H54 (cell line): ENCODE measurements at places on chromosomes 1 and 21.

DNA sequence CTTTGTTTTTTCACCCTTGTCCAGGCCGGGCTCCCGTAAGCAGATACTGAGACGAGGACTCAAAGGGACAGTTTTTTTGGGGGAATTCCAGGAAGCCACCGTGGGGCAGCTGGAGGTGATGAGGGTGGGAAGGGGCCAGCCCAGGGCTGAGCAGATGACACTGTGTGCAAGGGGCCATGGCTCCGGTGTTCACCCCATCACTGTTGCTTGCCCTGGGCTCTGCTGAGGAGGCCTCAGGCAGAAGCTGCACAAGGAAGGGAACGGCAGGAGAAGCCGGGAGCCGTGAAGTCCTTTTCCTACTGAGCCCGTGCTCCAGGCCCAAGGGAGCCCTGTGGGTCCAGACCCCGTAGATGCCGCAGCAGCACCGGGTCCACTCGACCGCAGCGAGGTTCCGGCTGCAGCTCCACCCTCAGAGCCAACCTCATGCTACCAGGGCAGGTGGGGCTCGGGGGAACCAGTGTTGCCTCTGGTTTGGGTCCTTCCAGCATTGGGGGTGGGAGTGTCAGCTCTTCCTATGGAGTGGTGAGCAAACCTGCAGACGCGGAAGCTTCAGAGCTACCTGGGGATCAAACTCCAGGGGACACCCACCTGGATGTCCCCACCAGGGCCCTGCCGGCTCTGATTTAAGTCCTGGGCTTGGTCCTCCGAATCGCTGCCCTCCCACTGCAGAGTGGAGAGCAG is 4.3 kb upstream of the CALML6 start:
- no peak for DNase-seq

DNA sequence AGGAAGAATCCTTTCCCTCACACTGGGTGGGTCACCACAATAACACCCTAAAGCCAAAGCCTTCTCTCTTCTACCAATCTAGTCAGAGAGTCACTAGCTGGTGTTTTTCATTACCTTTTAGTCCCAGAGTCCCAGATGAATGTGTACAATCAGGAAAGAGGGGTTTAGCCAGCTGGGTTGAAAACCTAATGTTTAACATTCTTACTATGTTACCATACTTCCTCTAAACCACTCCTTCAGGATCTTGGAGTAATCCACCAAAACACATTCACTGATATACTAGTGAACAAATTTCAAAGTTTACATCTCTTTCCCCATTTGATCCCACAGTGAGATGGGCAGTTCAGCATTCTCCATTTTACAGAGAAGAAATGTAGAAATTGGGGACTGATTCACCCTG is 9.7 kb downstream of the LPAR3 start:
- no peak for DNase-seq

DNA sequence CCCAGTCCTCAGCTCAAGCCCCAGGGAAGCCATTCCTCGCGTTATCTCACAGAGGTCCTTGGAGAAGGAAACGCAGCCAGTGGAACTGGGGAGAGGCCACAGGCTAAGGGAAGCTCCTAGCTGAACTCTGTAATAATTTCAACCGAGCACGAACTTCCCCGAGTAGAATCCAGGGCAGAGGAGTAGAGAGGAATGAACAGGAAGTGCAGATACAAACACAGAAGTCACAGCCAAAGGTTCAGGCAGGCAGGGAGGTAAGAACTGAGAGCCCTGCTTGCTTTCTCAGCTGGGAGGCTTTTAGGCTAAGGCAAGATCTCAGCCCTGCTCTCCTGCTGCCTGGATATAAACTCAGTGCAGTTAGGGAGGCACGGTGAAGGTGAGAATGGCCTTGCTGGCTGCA is 23.7 kb downstream of the WARS2 start:
- no peak for DNase-seq

GRCh38 chr1:32104127-32104526 is 3.7 kb upstream of the KPNA6 start:
- no peak for DNase-seq

DNA sequence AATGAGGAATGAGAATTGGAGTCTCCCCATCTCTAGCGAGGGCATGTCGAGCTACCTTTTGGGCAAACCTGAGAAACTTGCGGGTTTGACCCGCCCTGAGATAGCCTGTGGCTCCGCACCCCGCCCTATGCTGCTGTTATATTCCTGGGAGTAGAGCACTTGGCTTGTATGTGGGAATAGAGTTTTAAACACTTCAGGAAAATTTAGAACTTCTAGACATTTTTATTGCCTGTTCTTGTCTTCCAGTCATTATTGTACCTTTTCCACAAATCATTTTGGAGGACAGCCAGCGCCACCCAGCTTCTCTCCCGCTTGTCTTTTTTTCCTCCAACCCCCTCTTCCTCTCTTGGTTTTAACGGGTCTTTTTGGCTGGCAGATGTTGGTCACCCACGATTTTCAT is 738 bp downstream of the GNPAT start:
- peak; percentile 14 for DNase-seq
